Activated CD8-positive, alpha-beta T cell treated with anti-CD3 and anti-CD28 coated beads for 36 hours (primary cell): ENCODE measurements at places on chromosomes 7 and 10.

DNA sequence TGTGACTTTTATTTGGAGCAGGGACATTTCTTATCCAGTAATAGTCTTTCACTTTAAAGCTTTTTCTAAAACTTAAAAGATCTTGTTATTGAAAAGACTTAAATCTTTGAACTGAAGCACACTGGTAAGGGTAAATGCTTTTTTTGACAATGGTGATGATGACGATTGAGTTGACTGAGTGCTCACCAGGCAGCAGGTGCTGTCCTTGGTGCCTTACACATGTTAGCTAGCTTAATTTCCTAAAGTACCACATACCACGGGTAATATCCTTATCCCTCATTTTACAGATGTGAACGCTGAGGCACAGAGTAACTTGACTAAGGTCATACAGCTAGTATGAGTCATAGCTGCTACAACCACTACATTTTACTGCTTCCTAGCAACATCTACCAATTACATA, 200.0 kb downstream of the XPNPEP1 start:
- no peak for DNase-seq

GRCh38 chr7:131642429-131642828, 86.0 kb upstream of the PODXL start:
- no peak for DNase-seq

- DNase-seq, result no peak
Measured at GRCh38 chr10:44462338-44462914, 77.5 kb upstream of the CXCL12 start.

DNA sequence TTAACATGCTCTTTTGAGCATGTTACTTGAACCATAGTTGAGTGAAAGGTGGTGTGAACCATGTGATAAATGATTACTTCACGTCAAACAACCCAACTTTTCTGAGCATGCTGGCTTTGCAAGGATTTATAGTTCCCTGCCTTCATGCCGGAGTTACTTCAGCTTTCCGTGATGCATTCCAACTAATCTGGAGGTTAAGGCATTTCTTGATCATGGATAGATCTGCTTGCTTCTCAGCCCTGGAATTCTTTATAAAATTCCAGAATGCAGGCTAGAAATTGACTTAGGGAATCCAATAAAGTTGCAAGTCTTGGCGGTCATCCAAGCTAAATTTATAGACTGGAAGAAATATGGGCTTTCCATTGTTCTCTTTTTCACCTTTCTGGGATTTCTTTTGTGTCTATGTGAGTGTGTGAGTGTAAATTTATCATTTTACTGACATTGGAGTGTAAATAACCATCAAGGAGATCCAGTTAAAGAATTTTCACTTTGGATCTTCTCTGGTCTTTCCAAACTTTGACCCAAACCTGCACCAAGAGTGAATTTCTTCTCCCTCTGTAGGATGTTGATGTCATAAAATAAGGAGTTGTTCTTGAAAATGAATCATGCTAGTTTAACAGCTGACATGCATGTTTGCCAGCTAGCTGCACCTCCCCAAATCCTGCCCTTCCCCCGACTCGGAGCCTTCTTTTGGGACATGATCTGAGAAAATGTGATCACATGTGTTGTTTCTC, 289.0 kb downstream of the TWIST1 start:
- DNase-seq, result no peak

GRCh38 chr10:76954838-76955237, 682.8 kb downstream of the KCNMA1 start:
- no peak for DNase-seq

DNA sequence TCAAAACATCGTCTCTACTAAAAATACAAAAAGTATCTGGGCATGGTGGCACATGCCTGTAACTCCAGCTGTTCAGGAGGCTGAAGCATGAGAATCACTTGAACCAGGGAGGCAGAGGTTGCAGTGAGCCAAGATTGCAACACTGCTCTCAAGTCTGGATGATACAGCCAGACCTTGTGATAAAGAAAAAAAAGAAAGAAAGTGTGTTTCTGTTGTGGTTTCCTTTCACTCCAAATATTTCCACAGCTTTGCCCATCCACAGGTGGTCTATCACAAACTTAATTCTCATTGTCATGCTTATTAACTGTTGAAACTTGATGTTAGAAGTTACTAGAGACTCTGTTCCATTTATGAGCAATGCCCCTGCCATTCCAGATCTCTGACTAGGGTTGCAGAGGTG, 316.0 kb upstream of the SEMA3C start:
- DNase-seq, result no peak

DNA sequence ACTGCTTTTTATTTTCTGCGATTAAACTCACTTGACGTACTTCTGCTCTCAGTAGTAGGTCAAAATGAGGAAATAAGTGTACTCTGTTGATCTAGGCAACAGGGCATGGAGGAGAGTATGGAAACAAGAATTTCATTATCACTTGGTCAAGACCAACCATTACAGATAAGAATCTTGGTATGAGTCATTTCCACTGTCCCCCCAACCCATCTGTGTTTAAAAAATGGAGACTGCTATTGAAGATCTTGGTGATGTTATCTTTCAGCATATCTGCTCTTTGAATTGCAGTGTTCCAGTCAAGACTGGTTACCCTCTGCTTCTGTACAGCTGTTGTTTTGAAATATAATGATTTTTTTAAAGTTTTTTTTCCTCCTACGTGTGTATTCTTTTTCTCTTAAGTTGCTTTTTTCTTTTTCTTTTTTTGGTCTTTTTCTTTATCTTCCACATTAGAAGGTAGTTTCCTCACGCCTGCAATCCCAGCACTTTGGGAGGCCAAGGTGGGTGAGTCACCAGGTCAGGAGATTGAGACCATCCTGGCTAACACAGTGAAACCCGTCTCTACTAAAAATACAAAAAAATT, 11.7 kb downstream of the STAM start:
- DNase-seq, result no peak

GRCh38 chr7:128790315-128791041, 1.3 kb upstream of the CCDC136 start:
- no peak for DNase-seq

DNA sequence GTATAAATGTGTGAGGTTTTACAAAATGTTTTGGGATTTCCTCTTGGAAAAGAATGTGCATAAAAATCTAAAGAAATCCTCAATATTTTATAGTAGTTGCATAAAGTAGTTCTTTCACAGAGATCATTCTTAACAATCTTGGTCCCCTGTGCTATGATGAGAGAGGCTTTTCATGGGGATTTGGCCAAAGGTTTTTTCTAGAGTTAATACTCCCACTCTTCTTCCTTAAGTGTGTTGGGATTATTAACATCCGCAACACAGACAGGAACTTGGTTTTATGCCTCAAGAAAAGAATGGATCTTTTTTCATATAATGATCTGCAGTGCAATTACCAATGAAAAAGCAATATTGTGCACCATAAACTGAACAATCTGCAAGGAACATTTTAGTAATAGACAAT, 71.5 kb downstream of the AGMO start:
- DNase-seq, result no peak

DNA sequence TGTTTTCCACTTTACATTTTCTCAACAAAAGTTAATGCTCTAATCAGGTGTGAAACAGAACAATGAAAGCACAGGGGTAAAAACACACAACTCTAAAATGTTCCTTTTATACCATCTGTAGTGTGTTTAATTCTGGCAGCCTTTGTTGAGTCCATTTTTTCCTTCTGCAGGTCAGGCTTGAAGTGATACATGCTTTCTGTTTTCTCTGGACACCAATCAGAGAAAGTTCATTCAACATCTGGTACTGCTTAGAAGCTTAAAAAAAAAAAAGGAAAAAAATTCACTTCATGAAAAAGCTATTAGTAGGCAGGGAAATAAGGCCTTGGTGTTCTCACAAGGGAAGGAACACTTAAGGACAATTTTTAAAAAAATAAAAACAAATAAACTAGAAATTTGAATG, 231.3 kb upstream of the RHOBTB1 start:
- DNase-seq, result no peak
